ENCODE measurements at places on chromosomes 1 and 21.

GRCh38 chr1:203091199-203091477, 5.3 kb upstream of the MYOG start:
- DNase-seq, result no peak

- DNase-seq, result no peak
These were observed 45.7 kb upstream of the TSPAN2 start for GRCh38 chr1:115134850-115135480.

DNA sequence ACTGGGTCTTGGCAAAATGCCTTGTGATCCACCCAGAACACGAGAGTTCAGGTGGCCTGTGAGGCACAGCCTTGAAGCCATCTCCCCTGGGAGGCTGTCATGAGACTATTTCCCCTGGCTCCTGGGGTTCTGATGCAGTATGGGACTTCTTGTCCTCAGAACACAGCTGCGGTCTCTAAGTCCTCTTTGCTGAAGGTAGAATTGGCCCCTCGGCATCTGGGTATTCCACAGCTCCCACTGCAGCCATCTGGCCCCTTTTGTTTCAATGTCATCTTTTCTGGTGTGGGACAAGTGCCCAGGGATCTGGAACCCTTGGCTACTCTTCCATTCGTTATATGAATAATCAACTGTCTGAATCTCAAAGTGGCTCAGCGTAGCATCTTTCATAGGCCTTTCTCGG, 17.0 kb upstream of the LY9 start:
- no peak for DNase-seq

DNA sequence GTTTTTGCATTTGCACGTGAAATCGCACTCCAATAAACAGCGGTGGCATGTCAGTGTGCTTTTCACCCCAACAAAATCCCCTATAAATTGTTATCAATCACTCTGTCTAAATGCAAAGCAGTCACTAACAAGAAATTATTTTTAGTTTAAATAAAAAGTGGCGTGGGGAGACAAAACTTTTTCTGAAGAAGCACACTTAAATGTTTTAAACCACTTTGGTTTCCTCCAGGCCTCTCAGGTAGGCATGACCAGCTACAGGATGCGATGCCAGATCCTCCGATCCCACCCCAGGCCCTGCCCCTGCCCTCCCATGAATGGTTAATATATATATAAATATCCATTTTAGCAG, 3.6 kb downstream of the FMO1 start:
- no peak for DNase-seq

GRCh38 chr1:40423264-40423642, 27.0 kb upstream of the ZFP69B start:
- DNase-seq, result no peak

DNA sequence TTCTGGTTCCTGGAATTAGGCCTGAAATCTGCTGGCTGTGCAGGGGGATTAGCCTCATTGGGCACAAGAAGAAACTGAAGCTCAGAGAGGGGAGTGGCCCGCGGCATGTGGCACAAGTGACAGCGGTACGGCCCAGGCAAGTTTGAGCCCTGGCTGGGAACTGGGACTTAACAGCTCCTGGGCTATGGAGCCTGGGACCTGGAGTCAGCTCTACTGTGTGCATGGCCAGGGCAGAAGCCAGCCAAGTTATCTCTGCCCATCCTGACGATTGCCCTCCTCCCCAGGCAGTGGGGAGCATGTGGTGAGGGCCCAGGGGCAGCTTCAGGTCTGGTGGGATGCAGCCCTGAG, 61.3 kb downstream of the ALPL start:
- no peak for DNase-seq

GRCh38 chr1:184407816-184408510, 21.1 kb downstream of the C1orf21 start:
- DNase-seq, result no peak

- no peak for DNase-seq
These were observed 223.2 kb downstream of the TNR start for GRCh38 chr1:175520186-175520585.

GRCh38 chr1:213987927-213988506, at the start of gene PROX1:
Gene PROX1 (plus strand): TSS chr1:213987973. CDS start chr1:213996536, 8,563 bp downstream.
- peak; percentile 90 for DNase-seq

GRCh38 chr1:21552715-21553114, 43.5 kb downstream of the ALPL start:
- DNase-seq, result peak; percentile 44

DNA sequence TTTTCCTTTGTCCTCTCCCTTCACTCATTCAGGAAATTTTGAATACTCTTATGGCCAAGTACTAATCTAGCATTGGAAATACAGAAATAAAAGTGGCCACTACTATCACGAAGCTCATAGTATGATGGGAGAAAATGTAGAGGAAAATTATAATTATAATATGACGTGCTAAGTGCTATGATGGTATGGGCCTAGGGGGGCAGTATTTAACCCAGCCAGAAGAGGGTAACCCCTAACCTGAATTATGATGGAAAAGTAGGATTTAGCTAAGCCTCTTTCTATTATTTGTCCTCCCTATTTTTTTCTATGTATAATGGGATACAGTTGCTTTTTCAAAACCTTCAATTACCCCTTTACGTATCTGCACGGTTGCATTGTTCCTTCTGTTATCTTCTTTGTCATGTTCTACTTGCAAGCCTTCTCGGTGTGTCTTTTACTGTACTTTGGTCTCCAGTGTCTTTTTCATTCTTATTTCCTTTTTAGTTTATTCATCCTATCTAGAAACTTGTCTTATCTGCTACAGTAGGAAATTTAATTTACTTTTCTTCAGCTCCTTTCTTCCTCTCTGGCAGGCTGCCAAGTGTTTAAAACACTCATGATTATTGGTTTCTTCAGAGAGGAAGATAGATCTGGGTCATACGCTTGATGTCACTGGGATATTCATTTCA, 88.8 kb upstream of the GPR52 start:
- peak; percentile 44 for DNase-seq

- peak; percentile 94 for DNase-seq
These were observed 49.3 kb downstream of the JMJD4 start for GRCh38 chr1:227685807-227686206.

GRCh38 chr21:42640486-42640885, 12.9 kb upstream of the PDE9A start:
- peak; percentile 80 for DNase-seq

GRCh38 chr1:5648410-5649165, 343.6 kb downstream of the NPHP4 start:
- DNase-seq, result no peak

- DNase-seq, result no peak
These were observed 2.9 kb downstream of the C1orf210 start for GRCh38 chr1:43282220-43283195.

DNA sequence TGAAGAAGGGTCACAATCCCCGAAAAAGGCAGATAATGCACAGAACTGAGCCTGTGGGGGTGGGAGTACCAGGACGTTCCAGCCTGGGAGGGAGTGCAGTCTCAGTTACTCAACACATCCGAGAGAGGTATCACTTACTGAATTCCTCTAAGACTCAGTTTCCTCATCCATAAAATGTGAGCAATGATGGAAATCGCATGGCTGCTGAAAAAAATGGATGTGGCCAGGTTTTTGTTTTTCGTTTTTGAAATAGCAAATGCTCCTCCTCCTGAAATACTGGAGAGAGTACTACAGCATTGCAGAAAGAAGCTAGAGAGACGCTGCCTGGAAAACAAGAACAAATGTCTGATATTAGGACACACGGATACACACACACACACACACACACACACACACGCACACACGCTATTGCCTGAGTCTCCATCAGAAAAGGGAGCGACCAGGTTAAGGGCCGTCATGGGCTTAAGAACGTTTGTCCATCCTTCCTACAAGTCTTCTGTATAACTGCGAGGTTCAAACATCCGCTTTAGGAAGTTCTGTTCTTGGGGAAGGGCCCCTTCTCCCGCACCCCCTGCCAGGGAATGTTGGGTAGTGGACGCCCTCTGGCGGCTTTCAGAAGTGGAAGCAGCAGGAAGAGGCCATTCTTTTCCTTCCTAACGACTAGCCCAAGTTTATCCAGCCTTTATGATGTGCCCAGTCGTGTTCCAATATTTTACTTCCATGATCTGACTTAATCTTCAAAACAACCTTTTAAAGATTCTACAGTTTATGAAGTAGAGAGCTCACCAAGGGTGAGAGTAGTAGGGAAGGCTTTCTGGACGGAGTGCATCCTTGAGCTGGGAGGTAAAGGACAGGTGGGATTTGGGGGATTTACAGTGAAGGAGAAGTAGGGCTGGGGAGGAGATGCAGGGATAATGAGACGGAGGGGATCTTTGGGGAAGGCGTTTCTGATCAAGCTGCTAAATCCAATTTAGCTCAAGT, 699 bp upstream of the NES start:
- peak; percentile 84 for DNase-seq

GRCh38 chr21:36507397-36508018, 27.6 kb upstream of the CLDN14 start:
- no peak for DNase-seq

DNA sequence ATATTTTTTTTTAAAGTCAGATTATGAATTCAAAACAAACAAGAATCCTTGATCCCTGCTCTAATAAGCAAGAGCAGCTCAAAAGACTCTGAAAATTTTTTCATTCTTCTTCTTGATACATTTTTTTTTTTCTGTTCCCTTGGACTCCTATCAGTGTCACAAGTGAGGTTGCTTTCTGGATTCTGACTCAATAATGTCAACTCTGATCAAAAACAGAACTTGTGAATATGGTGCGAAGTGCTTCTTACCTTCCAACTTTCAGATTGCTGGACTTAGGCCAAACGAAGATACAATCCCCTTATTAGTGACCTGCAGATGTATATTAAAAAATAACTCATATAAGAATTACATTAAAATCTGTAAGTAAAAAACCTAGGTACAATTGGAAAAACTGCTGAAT, 136.1 kb downstream of the GPATCH2 start:
- no peak for DNase-seq

DNA sequence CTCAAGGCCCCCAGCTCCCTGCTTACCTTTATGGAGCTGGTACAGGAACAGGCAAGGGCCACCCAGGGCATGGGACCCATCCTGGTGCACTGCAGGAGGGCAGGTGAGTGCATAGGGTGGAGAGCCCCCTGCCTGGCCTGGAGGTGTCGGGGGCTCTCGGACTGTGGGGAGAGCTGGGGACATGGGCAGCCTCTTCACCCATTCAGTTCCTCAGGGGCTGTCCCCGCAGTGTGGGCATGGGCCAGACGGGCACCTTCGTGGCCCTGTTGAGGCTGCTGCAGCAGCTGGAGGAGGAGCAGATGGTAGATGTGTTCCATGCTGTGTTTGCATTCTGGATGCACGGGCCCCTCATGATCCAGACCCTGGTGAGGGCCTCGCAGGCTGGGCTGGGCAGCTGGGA, 7.3 kb upstream of the LGR6 start:
- DNase-seq, result no peak

DNA sequence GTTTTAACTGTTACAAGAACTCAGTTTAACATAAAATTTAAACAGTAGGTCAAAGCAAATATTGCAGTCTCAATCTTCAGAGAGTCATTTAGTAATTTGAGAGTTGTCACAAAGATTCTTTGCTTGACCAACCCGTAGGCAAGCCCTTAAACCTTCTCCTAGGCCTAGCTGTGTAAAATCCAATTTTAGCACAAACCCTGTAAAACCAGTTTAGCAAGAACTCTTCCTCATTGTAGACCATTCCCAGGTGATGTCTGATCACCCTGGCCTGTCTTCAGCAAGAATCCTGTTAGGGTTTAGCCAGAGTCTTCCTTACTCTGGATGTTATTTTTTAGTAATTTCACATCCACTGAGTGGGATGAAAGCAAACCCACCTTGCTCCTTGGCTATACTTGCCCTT, 30.1 kb downstream of the LRIG2 start:
- no peak for DNase-seq

- DNase-seq, result no peak
These were observed 3.2 kb downstream of the SERINC2 start for GRCh38 chr1:31416101-31416736.

- DNase-seq, result no peak
These were observed 455.5 kb downstream of the TTLL7 start for GRCh38 chr1:83543222-83543973.

DNA sequence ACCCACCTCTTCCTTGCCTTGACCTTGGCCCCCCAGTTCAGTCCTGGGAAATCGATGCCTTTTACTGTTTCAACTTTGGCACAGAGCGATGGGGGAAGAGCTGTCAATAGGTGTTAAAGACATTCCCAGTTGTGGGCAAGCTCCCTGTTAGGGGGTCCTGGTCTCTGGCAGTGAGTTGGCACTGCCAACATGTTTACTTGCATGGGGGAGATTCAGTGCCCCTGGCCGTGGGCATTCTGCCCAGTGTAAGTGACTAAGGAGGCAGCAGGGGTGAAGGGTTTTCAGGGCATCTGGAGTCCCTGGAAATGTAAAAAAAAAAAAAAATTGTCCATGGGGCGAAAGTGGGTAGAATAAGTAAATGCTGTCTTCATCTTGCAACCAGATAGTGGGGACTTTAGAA, 407.0 kb downstream of the PTPRU start:
- no peak for DNase-seq

GRCh38 chr21:14917762-14918161, 147.0 kb downstream of the NRIP1 start:
- no peak for DNase-seq

DNA sequence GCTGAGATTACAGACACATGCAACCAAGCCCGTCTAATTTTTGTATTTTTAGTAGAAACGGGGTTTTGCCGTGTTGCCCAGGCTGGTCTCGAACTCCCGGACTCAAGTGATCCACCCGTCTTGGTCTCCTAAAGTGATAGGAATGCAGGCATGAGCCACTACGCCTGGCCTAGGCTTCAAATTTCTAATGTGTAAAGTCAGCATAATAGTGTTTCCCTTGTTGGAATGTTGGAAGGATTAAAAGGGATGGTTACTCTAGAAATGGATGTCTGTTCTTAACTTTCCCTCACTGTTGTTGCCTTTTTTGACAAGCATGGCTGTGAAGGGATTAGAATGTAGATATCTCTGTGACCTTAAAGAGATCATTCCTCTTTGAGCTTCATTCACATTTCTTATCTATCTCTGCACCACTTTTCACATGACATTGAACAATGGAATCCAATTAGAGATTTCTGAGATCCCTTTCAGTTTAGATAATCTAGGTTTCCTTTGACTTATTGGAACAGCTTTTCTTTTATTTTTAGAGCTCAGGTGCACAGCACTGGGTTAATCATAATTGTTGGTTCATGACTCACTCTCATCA, 33.7 kb downstream of the NFASC start:
- no peak for DNase-seq

DNA sequence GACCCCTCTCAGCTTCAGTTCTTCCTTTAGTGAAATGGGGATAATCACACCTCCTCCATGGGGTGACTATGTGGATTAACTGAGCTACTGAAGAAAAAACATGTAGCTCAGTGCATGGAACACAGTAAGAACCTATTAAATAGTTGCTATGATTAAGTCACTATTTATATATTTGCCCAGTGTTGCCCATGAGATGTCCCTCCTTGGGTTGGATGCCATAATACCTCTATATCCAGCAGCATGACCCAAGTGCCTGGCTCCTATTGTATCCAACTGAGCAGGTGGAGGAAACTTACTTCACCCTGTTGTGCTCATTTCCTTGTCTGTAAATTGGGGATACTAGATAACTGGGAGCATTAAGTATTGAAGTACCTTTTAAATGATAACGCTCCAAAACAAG, 47.1 kb upstream of the CYP2J2 start:
- DNase-seq, result no peak

- no peak for DNase-seq
These were observed 4.2 kb upstream of the PADI2 start for GRCh38 chr1:17123196-17124045.

GRCh38 chr1:169521226-169521625, 35.5 kb upstream of the SLC19A2 start:
- no peak for DNase-seq

- no peak for DNase-seq
These were observed 482.4 kb downstream of the OMA1 start for GRCh38 chr1:58064166-58064565.

- peak; percentile 65 for DNase-seq
These were observed at the start of gene KIF17 for GRCh38 chr1:20717452-20718342. Gene KIF17 (minus strand): TSS chr1:20718007. CDS start chr1:20717706, 301 bp downstream.
